ENCODE measurements at places on chromosomes 2 and 18. TPM values are rescaled to one million over a fixed set of nuclear protein-coding genes. Genes with fewer than 3 reads are reported as not detected.

DNA sequence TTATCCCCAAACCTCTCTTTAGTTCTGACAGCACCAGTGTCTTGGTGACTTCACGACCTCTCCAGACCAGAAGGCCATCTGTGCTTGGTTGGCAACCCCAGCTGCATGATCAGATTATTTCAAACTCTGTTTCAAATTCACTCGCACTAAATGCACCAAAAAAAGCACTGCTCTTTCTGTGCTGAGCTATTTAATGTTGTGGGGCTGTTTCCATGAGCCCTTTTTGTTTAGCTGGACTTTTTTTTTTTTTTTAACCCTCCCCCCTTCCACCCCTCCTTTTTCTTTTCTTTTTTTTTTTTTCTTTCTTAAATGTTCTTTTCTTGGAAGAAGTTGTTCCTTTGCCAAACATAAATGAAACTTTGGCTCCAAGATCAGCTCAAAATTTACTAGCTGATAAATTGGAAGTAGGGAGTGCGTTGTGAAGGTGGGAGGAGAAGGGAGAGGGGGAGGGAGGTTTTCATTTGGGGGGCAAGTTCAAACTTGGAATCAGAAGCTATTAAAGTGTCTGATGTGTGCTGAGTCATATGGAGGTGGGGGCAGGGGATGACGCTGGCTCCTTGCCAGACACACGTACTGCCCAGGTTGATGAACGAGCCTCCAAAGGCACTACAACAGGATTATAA, 543.0 kb upstream of the TNP1 start:
- no peak for DNase-seq

- no peak for DNase-seq
These were observed 232.6 kb downstream of the OTX1 start for GRCh38 chr2:63283273-63283672.

- DNase-seq: no peak
These were observed 25.3 kb upstream of the RPL31 start for GRCh38 chr2:100976645-100977391.

Gene MBD2
- 46.2 TPM for total RNA-seq

DNA sequence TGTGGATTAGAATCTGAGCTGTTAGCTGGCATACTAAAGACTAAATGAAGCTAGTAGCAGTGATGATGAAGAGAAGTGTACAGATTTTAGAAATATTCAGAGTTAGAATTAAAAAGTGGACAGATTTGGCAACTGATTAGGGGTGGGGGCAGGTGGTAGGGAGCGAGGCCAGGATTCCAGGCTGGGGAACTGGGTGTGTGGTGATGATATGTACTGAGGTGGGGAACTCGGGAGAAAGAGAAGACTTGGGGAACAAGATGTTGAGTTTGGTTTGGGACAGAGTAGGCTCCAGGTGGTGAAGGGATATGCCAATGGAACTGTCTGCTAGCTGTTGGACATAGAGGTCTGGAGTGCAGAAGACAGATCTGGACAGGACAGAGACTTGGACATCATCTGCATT, 9.2 kb upstream of the CYP26B1 start:
- no peak for DNase-seq

DNA sequence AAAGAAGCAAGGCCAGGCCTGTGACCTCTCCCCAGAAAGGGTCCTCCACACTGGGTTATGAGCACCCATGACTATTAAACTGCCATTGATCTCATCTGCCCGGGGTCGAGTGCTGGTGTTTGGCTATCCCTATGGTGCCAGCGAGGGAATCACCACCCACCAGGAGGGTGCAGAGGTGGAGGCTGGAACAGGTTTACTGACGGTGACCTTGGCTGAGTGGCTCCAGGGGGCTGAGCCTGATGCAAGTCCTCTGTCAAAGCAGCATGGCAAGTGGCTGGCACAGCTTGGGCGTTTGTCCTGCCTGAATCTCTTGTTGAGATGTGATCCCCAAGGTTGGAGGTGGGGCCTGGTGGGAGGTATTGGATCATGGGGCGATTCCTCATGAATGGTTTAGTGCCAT, 196.4 kb upstream of the HDAC4 start:
- no peak for DNase-seq

DNA sequence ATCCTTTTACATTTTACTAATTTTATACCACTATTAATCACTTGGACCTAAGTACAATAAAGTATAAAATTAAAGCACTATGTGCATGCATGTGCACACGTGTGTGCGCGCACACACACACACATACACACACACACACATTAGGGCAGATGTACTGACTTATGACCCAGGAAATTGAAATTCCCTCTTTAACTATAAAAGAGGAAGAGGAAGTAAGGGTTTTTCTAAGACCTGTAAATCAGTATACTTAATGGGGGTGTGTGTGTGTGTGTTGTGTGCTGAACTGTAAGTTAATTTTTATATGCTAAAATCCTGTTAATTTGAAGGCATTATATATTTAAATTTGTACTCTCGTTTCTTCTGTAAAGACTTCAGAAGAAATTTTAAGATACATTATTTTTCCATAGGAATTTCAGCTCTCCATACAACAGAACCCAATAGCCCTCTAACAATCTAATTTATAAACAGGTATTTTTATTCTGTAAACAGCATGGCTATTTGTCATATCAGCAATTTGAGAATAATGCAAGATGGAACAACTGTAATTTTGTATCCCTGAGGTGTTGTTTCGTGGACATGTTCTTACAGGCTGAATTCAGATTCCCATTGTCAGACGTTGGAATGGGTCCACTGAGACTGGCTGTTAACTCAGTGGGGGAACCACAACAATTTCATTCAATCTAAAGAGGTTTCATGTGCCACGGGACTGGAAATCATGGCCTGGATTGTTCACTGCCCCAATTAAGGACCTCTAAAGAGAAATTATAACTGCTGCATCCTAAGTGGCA, 90.9 kb downstream of the PLA2R1 start:
- DNase-seq: no peak

- no peak for DNase-seq
These were observed 360.1 kb upstream of the CHAC2 start for GRCh38 chr2:53407363-53408080.

GRCh38 chr2:162057426-162057825, 16.6 kb downstream of the DPP4 start:
- DNase-seq: no peak

DNA sequence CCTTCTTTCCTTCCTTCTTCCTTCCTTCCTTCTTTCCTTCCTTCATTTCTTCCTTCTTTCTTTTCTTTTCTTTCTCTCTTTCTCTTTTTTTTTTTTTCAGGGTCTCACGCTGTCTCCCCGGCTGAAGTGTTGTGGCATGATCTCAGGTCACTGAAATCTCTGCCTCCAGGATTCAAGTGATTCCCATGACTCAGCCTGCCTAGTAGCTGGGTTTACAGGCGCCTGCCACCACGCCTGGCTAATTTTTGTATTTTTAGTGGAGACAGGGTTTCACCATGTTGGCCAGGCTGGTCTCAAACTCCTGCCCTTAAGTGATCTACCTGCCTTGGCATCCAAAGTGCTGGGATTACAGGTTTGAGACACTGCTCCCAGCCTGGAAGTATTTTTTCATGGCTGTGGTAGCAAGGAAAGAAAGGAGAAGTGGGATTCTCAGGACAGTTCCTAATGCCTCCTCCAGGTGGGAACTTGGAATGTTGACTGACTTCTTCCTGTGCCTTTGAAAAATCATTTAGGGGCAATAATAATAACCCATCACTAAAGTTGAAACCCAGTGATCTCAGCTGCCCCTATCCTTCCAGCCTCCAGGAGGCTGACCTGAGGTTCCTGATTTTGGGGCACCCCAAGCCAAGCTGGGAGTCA, 89.3 kb upstream of the CELF4 start:
- no peak for DNase-seq

GRCh38 chr2:203383038-203383437, 54.8 kb downstream of the ABI2 start:
- no peak for DNase-seq

DNA sequence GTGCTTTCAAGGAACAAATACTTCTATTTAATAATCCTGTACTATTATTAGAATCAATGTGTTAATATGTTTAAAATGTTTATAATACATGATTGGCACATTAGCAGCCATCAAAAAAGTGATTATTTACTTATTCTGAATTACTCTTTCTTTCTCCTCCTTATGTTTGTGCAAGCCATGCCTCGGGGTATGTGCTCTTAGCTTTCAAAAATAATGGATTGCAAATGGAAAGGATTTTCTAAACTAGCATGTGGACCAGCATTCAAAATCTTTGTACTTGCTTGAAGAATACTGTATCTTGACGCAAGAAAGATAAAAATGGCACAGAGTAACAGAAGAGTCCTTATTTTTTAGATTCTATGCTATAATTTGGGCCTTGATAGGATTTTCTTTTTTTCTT, 156.5 kb downstream of the CDH7 start:
- no peak for DNase-seq

DNA sequence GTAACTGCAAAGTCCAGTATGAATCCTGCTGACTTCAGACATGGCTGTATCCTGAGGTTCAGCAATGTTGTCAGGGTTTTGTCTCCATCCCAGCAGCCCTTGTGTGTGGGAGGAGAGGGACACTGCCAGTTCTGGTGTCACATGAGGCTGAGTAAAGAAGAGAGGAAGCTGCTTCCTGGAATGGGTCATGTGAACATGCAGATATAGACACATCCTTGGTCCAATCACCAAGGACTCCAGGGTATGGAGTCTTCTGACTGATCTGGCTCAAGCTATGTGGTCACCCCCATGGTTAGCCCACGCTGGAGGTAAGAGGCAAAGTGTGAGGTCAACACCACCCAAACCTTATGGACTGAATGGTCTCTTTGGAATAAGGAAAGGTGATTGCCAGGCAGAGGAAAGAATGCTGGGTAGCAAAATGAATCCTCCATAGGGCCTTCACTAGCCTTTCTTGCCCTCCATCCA, 134.4 kb upstream of the SLC1A4 start:
- DNase-seq: no peak

DNA sequence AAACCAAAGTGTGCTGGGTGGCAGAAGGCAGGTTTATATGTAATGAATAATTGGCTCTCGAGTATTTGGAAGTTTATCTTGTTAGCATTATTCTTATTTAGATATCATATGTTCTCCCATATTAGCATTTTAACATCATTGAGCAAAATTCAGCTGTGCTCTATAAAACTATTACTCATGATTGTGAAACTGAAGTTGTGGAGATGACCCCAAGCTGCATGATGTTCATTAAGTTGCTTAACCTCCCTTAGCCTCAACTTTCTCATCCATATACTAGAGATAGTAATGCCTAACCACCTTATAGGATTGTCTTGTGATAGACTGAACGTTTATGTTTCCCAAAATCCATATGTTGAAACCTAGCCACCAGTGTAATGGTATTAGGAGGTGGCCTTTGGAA, 346.3 kb downstream of the SATB2 start:
- no peak for DNase-seq

Gene LGALSL
- total RNA-seq: 49.4 TPM

DNA sequence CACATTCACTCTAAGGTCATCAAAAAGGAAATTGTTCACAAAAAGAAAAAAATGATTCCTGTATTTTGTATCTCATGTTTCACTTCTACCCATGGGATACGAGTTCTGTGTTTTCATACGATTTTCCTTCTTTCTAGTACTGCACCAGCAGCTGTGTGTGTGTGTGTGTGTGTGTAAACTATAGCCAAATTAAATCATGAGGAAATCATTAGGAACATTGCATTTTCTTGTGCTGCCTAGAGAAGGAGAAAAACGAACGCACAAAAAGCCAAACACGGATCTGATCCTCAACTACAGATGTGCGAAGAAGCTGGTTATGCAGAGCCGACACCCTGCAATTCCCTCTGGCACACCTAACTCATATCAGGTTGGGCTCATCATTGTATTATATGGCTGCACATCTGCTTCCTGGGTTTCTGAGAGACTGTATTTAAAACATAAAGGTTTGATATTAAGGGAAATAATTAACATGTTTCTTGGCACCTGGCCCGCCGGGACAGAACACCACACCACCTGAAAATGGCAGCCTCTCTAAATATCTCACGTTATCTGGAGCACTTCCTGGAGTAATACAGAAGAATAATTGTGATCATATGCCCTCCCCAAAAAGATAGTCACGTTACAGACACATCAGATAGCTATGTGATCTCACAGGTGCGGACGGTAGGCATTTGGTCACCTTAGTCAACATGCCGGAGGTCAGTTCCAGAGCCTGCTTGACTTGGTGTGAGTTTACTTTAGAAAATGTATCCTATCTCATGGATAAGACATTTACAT, 586.3 kb upstream of the SALL3 start:
- no peak for DNase-seq

Gene CDH7
- not detected for total RNA-seq

GRCh38 chr18:77199707-77200106, 49.9 kb upstream of the GALR1 start:
- DNase-seq: no peak

DNA sequence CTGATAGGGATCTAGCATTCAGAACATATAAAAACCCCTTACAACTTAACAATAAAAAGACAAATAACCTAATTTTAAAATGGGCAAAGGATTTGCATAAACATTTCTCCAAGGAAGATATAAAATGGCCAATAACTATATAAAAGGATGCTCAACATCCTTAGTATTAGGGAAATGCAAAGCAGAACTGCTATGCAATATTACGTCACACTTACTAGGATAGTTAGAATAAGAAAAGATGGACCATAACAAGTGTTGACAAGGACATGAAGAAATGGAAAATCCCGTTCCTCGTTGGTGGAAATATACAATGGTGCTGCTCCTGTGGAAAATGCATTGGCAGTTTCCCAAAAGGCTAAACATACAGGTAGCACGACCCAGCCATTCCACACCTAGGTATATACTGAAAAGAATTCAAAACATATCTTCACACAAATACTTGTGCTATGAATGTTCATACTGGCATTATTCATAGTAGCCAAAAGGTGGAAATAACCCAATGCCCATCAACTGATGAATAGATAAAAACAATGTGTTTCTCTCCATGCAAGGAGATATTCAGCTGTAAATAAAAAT, 48.2 kb upstream of the REV1 start:
- DNase-seq: no peak

Gene TTC31
- 15.0 TPM for total RNA-seq

DNA sequence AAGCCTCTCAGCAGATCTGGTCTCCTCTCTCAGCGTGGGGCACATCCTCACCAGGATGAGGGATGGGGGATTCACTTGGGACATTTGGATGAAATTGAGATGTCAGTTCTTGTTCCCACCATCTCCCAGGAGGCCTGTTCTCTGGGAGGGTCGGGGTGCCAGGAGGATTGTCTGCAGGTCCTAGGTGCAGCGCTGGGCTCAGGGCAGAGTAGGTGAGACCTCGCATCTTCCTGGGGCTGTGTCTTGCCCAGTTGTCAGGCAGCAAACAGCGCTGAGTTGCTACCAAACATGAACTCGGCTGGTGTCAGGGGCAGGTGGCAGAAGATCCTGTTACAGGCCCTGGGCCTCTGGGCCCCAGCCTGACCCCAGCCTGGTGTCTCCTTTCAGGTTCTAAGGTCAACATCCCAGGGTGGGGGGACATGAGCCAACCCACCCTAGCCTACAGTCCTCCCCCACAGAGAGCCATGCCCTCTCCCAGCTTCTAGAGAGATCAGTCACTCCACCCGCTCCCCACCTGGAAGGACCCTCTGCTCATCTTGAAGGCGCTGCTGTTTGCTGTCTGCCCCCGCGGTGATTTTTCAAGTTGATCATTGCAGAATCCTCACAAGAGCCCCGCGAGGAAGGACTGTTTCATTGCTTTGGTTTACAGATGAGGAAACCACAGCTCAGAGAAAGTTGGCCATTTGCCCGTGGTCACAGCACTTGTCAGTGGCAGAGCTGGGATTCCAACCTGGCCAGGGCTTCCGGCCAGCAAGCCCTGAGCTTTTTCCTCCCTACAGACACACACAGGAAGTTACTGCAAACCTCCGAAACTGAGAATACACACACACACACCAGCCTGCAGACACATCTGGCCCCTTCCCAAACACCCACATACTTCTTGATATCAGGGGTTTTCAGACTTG, 83.9 kb downstream of the STPG4 start:
- DNase-seq: no peak

Gene CHRND
- total RNA-seq: not detected
